ENCODE measurements at places on chromosomes 16 and 17.

DNA sequence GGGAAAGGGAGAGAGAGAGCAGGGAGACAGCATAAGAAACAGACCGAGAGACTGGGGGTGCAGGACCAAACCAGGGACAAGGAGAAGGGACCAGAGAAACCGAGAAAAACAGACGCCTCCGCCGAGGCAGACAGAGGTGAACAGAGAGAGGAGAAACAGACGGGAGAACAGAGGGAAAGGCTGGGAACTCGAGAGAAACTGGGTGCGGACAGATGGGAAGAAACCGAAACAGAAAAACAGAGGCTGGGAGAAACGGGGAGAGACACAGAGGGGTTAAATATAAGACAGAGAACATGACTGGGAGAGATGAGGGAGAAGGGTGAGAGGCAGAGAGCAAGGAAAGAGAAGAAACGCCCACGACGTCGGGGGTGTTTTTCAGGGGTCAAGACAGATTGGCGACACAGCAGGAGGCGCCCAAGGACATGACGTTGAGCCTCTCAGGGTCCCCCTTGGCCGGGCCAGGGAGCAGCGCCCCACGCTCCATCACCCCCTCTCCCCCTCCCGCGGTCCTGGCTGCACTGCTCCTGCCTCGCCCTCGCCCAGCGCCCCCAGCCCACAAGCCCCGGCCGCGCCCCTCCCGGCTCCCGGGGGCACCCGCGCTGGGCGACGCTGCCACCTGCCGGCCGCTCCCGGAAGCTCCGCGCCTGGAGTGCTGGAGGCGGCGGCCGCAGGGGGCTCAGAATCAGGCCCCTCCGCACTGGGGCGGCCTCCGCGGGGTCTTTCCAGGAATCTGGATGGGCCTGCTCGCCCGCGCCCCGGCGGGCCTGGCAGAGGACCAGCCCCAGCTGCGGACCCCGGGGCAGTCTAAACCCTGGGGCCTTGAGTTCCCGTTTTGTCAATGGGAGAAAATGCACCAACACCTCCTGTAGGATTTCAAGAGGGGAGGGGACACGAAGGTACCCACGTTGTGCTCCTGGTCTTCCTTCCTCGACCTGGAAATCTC lies 1.3 kb upstream of the TMEM92 start:
- peak; percentile 81 for DNase-seq

GRCh38 chr16:54389836-54390494 lies 103.4 kb upstream of the IRX3 start:
- no peak for DNase-seq

DNA sequence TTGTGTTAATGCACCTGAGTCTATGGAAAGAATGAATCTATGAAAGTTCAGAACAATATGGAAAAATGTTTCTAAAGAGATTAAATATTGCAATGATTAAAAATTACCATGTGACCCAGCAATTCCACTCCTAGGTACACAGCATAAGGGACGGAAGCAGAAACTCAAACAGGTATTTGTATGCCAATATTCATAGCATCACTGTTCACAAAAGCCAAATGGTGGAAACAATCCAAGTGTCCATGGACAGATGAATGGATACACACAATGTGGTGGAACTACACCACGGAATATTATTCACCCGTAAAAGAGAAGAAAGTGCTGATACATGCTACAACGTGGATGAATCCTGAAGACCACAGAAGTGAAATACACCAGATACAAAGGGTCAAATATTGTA lies 37.7 kb downstream of the VPS53 start:
- no peak for DNase-seq

DNA sequence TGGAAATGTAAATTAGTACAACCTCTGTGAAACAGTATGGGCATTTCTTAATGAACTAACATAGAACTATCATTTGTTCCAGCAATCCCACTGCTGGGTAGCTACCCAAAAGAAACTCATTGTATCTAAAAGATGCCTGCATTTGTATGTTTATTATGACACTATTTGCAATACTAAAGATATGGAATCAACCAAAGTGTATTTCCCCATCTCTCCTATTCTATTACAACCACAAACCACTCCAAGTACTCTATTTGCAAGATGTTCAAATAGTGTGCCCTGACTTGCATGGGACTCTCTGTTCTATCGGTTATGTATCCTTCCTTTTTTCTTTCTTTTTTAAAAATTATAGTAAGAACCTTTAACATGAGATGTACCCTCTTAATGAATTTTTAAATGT lies 845.2 kb downstream of the CDH11 start:
- DNase-seq, result no peak

DNA sequence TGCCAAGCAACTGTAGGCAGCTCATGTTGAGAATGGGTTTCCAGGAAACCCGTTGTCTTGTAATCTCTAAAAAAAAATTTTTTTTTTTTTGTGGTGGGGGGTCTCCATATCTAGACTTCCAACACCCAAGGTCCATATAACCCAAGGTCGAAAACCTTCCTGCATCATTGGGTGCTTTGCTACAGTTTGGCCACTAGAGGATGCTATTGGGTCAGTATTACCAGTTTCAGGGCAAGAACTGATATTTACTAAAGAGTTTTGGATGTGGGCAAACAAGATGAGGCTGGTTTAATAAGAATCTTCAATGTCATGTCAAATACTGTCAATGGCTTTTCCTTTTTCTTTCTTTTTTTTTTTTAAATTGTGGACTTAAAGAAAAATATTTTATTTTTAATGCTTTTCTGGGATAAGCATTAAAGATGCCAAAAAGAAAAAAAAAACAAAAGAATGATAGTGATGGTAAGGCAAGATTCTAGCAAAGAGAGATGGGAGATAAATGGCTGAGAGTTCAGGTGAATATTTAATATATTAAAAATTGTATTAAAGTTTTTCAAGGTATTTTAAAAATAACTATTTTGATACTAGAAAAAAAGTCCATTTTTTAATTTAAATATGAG lies 62.2 kb downstream of the DHRS7C start:
- peak; percentile 57 for DNase-seq

DNA sequence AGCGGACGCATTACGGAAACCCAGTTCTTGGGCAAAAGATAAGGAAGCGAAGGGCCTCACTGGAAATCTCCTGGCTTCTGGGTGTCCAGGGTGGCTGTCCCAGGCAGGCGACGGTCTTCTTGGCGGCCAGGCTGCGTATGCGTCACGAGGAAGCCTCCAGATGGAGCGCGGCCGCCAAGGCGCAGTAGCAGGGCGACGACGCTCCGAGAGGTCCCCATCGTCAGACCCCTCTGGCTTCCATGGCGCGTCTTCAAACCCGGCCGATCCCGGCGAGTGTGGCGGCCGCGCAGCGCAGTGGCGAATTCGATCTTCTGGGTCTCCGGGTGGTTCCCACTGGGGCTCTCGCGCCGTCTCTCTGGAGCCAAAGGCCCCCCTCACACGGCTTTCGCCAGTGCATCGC lies 13.8 kb upstream of the ANKRD40CL start:
- no peak for DNase-seq
